Dorsolateral prefrontal cortex (tissue), 122 donors: ENCODE measurements at places on chromosomes 3 and 15.

DNA sequence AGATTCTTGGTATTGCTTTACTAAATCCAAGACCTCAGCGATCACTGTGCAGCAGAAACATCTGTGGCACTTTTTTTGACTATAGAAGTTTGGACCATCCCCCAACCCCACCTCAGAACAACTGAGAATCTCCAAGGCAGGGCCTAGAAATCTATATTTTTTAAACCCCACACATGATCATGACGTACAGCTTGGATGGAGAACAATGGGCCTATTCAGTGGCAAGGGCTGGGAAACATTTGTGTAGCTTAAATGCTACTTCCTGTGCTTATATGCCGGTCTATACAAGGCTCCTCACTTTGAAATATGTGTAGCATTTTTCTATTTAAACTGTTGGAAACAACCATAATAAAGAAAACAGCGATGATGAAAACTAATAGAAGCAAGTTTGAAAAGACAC lies 55.1 kb upstream of the SPRED1 start:
- DNase-seq, result no peak

DNA sequence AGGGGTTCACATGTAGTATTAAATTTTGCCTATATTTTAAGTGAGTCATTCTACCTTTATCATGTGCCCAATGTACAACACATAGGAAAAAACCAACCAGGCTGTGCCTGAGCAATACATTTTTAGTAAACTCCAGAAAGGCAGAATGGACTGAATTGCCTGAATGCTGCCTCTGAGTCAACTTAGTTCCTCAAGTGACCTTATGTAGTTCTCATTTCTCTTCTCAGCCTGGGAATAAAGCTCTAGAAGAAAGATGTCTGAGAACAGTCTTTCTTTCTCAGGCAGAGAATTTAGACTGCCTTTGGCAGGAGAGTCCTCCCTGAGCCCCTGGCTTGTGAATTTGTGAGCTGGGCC lies 13.0 kb downstream of the ST3GAL6 start:
- no peak for DNase-seq

- peak; percentile 68 for DNase-seq
Measured at GRCh38 chr3:143001034-143001368, 369 bp upstream of the U2SURP start.

DNA sequence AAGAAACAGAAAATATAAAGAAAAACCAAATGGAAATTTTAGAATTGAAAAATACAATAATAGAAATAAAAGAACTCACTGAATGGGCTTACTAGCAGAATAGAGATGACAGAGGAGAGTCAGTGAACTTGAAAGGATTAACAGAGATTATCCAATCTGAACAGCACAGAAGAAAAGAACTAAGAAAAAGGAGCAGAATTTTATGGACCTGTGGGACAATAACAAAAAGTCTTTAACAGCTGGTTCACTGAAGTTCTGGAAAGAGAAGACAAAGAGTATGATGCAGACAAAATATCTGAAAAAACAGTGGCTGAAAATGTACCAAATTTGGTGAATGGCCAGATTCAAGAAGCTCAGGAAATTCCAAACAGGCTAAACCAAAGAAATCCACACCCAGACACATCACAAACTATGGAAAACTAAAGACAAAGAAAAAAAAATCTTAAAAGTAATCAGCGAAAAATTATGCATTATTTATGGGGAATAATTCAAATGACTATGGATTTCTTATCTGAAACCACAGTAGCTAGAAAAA lies 9.7 kb upstream of the GNB5 start:
- DNase-seq, result no peak

DNA sequence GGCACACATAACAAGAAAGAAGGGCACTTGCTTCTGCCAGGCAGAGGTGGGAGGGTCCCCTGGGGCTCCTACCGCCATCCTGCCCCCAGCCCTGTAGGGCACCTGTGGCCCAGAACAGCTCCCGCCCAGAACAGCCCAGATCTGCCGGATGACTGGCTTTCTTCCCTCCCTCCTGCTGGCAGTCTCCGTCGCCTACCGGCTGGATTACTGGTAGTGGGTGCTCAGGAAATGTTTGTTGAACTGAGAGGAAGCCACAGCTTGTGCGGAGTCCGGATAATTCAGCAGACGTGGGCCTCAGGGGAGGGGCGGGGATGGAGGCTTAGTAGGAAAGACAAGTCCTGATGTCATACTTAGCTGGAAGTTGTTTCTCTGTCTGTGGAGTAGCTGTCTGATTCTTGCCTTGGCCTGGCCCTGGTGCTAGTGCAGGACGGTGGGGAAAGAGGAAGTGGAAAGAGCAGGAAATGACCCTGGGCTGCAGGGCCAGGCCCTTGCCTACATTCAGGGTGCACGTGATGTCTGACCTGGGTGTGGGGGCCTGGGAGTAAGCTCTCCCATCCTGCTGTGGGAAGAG lies 6.7 kb downstream of the CCDC9B start:
- peak; percentile 39 for DNase-seq

DNA sequence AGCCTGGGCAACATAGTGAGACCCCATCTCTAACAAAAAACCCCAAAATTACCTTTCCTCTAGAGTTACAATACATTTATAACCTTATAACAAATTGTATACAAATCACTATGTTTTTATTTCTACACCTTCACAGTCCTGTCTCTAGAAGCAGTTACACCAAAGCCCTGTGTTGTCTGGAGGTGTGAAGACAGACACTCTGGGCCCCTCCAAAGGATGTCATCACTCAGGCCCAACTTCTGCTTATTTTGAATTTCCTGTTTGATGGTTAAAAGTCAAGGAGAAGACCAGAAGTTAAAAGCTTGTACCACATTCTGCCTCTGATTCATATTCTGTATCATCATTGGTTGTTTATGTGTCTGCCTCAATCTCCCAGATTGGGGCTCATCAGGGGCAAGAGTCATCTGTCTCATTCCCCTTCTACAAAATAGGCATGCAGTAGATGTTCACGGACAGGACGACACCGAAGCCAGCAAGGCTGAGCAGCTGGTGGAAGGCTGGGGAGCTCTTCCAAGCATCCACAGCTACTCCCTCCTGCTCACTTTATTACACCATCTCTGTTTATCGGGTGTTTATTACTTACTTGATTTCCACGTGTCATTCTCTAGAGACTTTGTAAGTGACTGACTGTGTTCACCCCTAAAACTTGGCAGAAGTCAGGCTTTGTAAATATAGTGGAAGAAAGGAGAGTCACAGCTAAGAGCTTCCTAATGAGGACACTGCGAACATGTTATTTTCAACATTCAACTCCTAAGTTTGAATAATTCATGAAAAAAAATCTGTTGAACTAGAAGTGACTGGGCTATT lies 136.8 kb upstream of the ANKRD28 start:
- no peak for DNase-seq
